Mesothelial cell of epicardium (in vitro differentiated cells): ENCODE measurements at places on chromosomes 5 and 9.

DNA sequence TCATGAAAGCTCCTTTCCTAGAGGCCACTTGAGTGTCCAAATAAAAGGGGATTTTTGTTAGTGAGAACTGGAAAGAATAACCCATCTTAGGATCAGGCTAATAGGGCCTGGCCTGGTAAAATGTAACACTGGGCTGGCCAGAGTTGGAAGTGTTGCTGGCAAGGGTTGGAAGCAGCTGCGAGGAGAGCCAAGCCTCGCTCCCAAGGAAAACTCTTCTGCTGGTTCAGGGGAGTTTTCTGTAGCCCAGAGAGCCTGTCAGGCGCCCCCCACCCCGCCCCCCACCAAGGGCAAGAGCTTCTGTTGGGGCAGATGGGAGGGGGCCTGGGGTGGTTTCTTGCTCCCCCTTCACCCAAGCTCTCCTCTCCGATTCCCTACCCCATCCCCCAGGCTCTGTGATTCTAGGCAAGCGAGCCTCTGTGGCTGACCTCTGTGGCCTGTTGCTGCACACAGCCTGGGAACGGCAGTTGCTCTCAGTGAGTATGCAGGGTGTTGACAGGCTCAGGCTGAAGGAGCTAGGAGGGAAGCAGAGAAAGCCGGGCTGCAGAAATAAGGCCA, 547.8 kb downstream of the CCDC171 start:
- peaks cover 49% of the 10 kb centered on the region for H3K4me1 ChIP-seq
- peaks cover 14% of the 10 kb centered on the region for H3K27me3 ChIP-seq
- H3K4me3 ChIP-seq: no peak overlapping the region
- H3K36me3 ChIP-seq: no peaks in the 10 kb centered on the region

DNA sequence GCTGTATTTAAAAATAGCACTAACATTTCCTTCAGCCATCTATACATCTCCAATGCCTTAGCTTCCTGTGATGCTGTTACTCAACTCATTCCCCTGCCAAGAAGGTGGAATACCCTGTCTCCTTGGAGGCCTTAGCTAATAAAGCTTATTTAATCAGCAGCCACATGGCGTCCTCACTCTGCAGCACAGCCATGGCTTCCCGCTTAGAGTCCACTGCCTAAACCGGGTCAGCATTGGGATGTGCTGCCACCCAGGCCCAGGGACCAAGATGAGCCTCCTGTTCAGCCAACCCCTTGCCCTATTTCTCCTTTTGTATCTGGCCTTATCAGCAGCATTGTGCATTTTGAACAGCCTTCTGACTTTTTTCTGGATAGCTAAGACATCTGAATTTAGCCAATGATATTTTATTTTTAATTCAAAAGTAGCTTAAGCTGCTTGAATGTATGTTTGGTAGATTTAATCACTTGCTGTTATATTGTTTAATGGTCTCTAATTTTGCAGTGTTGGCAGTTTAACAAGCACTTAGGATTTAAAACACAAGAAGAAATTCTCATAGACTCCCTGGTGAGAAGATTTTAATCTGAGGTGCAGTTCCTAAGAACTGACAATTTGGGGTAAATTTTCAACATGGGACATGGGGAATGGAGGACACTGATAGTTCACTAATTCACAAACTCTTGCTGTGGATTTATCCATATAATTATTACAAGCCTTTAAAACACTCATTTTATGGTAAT, 113.0 kb downstream of the RPS23 start:
- no peaks in the 10 kb centered on the region for H3K27me3 ChIP-seq
- H3K4me3 ChIP-seq: no peak overlapping the region
- H3K27ac ChIP-seq: peak overlapping the region; percentile 54
- no peaks in the 10 kb centered on the region for H3K36me3 ChIP-seq
- DNase-seq: no peak

DNA sequence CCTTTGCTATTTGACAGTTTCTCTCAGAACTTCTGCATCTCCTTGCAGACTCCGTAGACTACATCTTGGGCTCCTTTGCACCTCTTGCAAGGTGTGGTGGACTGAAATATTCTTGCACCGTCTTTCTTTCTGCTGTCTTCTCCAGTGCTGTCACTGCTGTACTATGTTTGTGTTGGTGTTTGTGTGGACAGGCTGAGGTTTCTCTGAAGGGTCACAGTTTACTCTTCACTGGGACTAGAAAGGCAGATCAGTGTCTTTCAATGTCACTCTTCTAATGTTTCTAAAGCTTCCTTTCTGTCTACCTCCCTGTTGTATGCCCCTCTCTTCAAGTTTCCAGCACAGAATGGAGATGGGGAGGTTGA, 410.0 kb upstream of the CD180 start:
- no peaks in the 10 kb centered on the region for H3K4me1 ChIP-seq
- peaks cover 1% of the 10 kb centered on the region for H3K27me3 ChIP-seq
- DNase-seq: no peak
- H3K36me3 ChIP-seq: no peaks in the 10 kb centered on the region
- H3K27ac ChIP-seq: no peak overlapping the region

- no peaks in the 10 kb centered on the region for H3K36me3 ChIP-seq
- no peak for DNase-seq
- H3K27me3 ChIP-seq: peaks cover 48% of the 10 kb centered on the region
- H3K4me3 ChIP-seq: no peak overlapping the region
- H3K27ac ChIP-seq: no peak overlapping the region
Observed at GRCh38 chr9:133653638-133654037, 17.5 kb downstream of the DBH start.

GRCh38 chr9:93304574-93305496, 120.9 kb downstream of the WNK2 start:
- peaks cover 3% of the 10 kb centered on the region for H3K36me3 ChIP-seq
- H3K27me3 ChIP-seq: no peaks in the 10 kb centered on the region
- DNase-seq: peak; percentile 74
- no peaks in the 10 kb centered on the region for H3K4me1 ChIP-seq
- H3K27ac ChIP-seq: no peak overlapping the region

GRCh38 chr9:94655739-94656138, 16.4 kb upstream of the FBP1 start:
- no peaks in the 10 kb centered on the region for H3K36me3 ChIP-seq
- no peak for DNase-seq
- peaks cover 5% of the 10 kb centered on the region for H3K27me3 ChIP-seq
- no peak overlapping the region for H3K27ac ChIP-seq
- H3K4me1 ChIP-seq: no peaks in the 10 kb centered on the region
- H3K4me3 ChIP-seq: no peak overlapping the region

GRCh38 chr9:98536542-98537173, 172.1 kb downstream of the GABBR2 start:
- H3K4me1 ChIP-seq: no peaks in the 10 kb centered on the region
- no peak overlapping the region for H3K4me3 ChIP-seq
- H3K27me3 ChIP-seq: peaks cover 18% of the 10 kb centered on the region
- H3K27ac ChIP-seq: no peak overlapping the region
- DNase-seq: no peak

- H3K36me3 ChIP-seq: peaks cover 4% of the 10 kb centered on the region
- H3K4me3 ChIP-seq: no peak overlapping the region
- DNase-seq: no peak
- no peaks in the 10 kb centered on the region for H3K4me1 ChIP-seq
- no peaks in the 10 kb centered on the region for H3K27me3 ChIP-seq
Observed at GRCh38 chr9:91978740-91979414, 28.8 kb upstream of the ROR2 start.

DNA sequence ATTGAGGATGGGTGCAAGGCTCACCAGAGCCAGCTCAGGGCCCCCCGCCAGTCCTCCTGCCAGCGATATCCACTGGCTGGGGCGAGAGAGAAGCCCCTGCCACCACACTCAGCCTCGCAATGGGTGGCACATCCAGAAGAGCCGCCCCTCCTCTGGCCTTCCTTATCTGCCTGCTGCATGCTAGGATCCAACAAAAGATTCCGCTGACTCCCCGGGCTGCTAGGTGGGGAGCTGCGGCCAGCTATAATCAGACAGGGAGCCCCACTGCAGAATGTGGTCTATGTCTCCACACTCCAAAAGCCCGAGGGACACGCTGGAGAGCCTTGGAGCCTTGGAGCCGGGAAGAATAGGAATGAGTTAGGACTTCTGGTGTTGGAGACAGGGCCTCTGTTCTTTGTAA, 32.8 kb downstream of the COL23A1 start:
- peaks cover 19% of the 10 kb centered on the region for H3K27me3 ChIP-seq
- no peak for DNase-seq
- no peak overlapping the region for H3K27ac ChIP-seq
- H3K4me3 ChIP-seq: no peak overlapping the region
- H3K4me1 ChIP-seq: no peaks in the 10 kb centered on the region
- H3K36me3 ChIP-seq: no peaks in the 10 kb centered on the region

GRCh38 chr5:30103452-30104202, 1089.9 kb upstream of the CDH6 start:
- no peak overlapping the region for H3K27ac ChIP-seq
- H3K27me3 ChIP-seq: no peaks in the 10 kb centered on the region
- no peak overlapping the region for H3K4me3 ChIP-seq

DNA sequence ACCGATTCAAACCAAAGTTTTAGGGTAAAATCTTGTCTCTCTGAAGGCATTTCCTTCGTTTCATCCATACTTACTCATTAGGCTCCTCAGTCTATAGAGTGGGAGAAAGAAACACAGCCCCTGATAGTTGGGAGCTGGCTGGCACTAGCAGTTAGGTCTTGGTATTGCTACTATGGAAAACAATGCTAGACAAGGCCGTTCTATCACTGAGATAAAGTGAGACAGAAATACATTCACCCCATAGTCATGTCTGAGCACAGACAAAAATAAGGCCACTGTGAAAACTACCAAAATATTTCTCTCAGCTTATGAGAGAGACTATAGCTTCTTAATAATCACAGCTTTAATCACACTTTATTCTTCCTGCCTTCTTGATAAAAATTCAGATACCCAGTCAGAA, 28.7 kb upstream of the KCNV2 start:
- no peaks in the 10 kb centered on the region for H3K36me3 ChIP-seq
- H3K27ac ChIP-seq: no peak overlapping the region
- no peak overlapping the region for H3K4me3 ChIP-seq
- no peak for DNase-seq

- DNase-seq: no peak
- H3K36me3 ChIP-seq: no peaks in the 10 kb centered on the region
- H3K4me3 ChIP-seq: no peak overlapping the region
Observed at GRCh38 chr9:8401961-8402705, 602.6 kb upstream of the DMAC1 start.

DNA sequence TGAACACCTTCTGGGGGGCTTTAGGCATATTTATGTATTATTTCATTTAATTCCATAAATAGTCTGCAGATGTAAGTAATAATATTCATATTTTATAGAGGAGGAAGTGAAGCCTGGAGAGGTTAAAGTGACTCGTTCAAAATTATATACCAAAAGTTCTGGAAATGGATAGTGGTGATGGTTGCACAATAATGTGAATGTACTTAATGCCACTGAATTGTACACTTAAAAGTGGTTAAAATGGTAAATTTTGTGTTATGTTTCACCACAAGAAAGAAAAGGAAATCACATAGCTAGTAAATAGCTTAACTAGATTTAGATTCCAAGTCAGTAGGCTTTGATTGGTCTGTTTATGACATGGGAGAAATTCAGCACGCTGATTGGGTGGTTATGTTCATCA, 13.0 kb upstream of the TMEFF1 start:
- H3K36me3 ChIP-seq: no peaks in the 10 kb centered on the region
- no peak overlapping the region for H3K4me3 ChIP-seq
- no peak overlapping the region for H3K27ac ChIP-seq
- H3K27me3 ChIP-seq: no peaks in the 10 kb centered on the region
- H3K4me1 ChIP-seq: no peaks in the 10 kb centered on the region
- DNase-seq: no peak

- H3K27me3 ChIP-seq: no peaks in the 10 kb centered on the region
- H3K4me1 ChIP-seq: no peaks in the 10 kb centered on the region
- DNase-seq: no peak
Observed at GRCh38 chr5:171865471-171865870, 79.9 kb downstream of the SMIM23 start.

DNA sequence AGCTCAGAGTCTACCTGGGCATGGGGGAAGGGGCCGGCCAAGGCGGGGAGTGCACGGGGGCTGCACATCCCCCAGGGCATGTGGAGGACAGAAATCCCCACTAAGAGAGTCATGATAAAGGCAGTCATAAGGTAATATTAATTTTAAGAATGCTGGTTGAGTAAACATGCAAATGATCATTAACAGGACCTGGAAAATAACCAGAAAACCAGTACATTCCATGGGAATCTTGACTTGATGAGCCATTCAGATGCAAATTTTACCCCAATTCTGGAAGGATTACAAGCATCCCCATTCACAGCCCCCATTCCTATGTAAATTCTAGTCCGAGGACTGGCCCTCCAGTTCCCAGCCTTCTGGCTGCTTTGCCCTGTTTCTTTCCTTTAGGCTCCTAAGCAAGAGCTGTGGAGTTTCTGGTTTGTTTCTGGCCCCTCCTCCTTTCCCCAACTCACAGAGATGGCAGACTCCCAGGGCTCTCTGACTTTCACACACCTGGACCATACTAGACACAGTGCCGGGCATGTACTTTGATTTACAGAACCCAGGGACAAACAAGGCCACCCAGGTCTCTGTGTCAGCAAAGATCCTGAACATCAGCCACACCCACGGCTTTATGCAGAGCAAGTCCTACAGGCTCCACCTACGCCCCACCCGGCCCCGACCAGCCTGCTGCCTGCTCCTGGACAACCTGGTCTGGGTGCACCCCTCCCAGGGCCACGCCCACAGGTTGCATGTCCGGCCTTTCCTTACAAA, 62.7 kb downstream of the SEMA4D start:
- H3K4me1 ChIP-seq: peaks cover 11% of the 10 kb centered on the region
- H3K27ac ChIP-seq: no peak overlapping the region
- no peak overlapping the region for H3K4me3 ChIP-seq
- no peak for DNase-seq

DNA sequence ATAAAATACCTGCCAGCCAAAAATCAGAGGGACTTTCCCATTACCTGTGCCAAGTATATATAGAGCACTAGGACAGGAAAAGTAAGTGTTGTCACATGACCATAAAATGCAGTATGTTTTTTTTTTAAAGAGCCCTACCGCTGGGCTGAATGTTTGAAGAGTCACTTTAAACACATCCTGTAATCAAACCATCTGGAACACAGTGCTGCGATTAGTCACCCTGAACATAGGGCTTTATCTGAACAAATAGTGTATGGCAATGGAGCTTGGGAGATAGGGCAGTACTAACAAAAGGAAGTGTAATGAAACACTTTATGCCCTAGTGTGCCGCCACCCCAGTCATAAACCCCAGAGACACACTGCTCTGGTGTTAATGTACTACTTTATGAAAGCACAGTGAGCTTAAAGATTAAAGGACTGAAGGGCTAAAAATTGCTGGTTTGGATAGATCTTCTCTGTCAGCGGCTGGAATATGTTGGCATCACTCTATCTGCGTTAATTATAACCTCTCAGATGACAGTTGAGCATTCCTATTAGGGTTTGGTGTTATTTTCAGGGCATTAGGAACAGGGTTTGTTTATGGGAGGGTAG, 90.4 kb downstream of the ZNF608 start:
- no peaks in the 10 kb centered on the region for H3K27me3 ChIP-seq
- no peak for DNase-seq
- peaks cover 48% of the 10 kb centered on the region for H3K4me1 ChIP-seq
